IMR-90 (cell line): ENCODE measurements at places on chromosomes 7 and 10. TPM values are rescaled to one million over a fixed set of nuclear protein-coding genes. Genes with fewer than 3 reads are reported as not detected.
A peak's percentile ranks its signal among the peaks of the same experiment; 100 is the strongest.

DNA sequence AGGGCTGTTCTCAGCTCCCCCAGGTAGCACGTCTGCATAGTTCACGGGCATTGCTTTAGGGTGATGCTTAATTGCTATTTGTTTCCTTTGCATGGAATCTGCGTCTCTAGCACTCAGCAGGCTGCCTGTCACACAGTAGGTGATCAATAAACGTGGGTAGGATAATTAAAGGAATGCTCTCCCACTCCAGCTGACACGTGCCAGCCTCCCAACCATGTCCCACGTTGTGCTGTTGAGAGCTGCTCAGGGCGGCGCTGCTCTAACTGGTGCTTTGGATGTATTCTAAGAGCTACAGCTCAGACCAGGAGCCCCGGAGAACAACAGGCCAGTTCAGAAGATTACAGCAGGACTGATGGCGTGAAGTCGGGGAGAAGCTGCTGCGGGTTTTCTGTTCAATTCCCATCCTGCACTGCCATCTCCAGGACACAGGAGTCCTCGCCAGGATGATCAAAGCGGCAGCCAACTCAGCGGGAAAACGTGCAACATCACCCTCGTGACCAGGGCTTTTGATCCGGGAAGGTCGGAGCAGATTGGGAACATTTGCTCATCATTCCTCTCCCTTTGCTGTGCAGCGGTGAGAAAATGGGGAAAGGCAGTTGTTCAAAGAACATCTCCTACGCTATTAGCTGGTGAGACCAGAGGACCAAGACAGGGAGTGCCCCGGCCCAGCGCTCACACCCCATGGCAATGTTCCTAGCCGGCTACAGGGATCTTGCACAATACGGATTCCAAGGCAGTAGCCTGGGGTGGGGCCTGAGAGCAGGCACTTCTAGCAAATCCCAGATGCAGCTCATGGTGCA is 50.5 kb upstream of the FOXK1 start:
- DNase-seq = peak; percentile 91

DNA sequence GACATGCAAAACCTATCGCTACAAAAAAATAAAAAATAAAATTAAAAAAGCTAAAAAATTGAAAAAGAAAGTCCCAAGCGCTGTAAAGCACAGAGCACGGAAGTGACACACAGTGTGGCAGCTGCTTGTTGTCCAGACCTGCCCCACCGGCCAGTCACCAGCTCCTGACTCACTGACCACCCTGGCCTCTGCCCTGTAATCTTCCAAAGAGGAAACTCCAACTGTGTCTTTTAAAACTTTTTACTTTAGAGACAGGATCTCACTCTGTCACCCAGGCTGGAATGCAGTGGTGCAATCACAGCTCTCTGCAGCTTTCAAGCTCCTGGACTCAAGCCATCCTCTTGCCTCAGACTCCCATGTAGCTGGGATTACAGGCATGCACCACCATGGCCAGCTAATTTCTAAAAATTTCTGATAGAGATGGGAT is 23.6 kb downstream of the GNA12 start:
- peak; percentile 97 for DNase-seq

Gene AMPH
- polyA plus RNA-seq = 4.0 and 4.8 TPM in 2 replicates

GRCh38 chr10:118658762-118659161 is 63.3 kb upstream of the PRLHR start:
- no peak for DNase-seq

Gene SLC18A3
- not detected in 2 replicates for polyA plus RNA-seq
